Activated CD4-positive, CD25-positive, alpha-beta regulatory T cell treated with anti-CD3 and anti-CD28 coated beads, Interleukin-2, amount 50 U/mL, for 24 hours (primary cell): ENCODE measurements at places on chromosomes 13 and 19.

GRCh38 chr13:39530916-39531315, 72.1 kb downstream of the LHFPL6 start:
- no peak for ATAC-seq

GRCh38 chr19:40367577-40368434, 19.3 kb downstream of the PLD3 start:
- no peak for ATAC-seq

- ATAC-seq: no peak
Measured at GRCh38 chr13:79190932-79191331, 215.1 kb downstream of the RBM26 start.

DNA sequence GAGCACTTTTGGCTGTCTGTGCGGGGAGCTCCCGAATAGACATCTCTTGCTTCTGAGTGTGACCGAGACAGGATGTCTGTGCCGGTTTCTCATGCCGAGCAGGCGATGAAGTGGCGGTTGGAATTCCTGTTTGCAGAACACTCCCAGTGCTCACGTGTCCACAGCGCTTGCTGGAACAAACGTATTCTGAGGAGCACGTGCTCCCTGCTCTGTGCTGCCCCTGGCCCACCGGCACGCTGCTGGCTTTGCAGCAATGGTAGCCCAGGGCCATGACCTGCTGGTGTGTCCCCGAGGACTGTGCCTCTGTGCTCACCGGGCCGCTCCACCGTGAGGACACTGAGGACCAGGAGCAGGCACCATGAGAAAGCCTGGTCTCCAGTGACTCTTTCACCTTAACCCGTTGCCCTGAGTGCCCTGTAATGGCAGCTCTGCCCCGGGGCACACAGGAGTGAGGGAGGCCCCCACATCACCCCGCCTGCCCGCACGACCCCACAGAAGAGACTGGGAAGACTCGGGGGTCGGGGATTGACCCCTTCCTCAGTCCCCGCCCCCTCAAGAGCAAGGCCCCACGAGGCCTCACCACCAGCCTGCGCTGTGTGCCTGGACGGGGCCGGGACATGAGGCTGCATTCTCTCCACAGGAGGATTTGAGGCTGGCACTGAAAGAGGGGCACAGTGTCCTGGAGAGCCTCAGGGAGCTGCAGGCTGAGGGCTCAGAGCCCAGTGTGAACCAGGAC, 40.0 kb upstream of the F7 start:
- ATAC-seq: no peak

GRCh38 chr13:24500977-24501376, 11.6 kb downstream of the PARP4 start:
- ATAC-seq: peak; percentile 59

DNA sequence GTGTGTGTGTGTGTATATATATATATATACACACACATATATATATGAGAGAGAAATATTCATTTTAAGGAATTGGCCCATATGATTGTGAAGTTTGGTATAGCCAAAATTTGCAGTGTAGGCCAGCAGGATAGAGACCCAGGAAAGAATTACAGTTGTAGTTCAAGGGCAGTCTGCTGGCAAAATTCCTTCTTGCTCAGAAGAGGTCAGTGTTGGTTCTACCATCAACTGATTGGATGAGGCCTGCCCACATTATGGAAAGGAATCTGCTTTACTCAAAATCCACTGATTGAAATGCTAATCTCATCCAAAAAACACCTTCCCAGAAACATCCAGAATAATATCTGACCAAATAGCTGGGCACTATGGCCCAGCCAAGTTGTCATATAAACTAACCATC, 24.0 kb downstream of the RNF6 start:
- no peak for ATAC-seq

DNA sequence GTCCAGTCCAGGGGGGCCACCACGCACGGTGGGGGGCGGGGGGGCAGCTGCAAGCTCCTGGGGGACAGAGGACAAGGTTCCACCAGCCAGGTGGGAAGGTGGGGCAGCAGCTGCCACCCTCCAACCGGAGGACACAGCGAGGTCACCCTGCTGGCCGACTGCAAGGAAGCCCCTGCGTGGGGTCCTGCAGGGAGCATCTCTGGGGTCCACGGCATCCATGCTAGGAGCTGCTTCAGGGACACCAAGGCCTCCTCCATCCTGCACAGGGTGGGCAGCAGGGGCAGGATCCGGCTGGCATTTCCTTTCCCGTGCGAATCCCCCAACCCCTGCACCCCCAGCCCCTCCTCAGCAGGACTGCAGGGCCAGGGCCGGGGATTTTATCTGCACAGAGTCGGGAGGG, 8.3 kb upstream of the KLF16 start:
- ATAC-seq: no peak

DNA sequence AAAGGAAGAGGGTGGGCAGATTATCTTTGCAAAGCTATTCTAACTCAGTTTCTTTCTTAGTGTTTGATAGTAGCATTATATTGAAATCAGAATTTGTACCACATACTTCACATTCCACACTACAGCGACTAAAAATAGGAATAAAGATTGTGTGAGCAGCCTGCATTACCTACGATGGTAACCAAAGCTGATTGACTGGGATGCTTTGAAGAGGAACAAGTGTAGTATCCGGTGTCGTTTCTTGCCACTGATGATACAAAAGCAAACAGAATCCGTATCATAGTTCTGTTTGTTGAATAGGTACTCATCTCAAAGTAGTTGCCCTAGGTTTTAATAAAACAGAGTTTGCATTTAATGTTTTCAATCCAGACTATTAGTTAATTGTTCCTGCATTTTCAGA, 51.2 kb downstream of the FLT3 start:
- no peak for ATAC-seq

- peak; percentile 63 for ATAC-seq
Measured at GRCh38 chr19:45187421-45188100, 9.0 kb downstream of the BLOC1S3 start.

DNA sequence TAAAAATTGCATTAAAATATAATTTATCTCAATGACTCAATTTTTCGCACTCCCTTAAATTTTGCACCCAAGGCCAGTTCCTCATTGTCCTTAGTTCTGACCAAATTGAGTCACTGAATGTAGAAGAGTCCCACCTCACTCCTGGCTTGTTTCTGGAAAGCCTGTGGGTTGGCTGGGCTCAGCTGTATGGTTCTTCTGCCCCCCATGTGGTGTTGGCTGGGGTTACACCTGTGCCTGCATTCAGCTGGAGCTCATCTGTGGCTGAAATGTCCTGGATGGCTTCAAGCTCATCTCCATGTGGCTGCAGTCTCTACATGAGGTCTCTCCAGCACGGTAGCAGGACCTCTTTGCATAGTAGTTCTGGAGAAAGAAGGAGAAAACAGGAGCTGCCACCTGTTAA, 7.2 kb upstream of the IRGC start:
- no peak for ATAC-seq

- no peak for ATAC-seq
Measured at GRCh38 chr13:54999399-54999907, 1970.8 kb downstream of the OLFM4 start.

DNA sequence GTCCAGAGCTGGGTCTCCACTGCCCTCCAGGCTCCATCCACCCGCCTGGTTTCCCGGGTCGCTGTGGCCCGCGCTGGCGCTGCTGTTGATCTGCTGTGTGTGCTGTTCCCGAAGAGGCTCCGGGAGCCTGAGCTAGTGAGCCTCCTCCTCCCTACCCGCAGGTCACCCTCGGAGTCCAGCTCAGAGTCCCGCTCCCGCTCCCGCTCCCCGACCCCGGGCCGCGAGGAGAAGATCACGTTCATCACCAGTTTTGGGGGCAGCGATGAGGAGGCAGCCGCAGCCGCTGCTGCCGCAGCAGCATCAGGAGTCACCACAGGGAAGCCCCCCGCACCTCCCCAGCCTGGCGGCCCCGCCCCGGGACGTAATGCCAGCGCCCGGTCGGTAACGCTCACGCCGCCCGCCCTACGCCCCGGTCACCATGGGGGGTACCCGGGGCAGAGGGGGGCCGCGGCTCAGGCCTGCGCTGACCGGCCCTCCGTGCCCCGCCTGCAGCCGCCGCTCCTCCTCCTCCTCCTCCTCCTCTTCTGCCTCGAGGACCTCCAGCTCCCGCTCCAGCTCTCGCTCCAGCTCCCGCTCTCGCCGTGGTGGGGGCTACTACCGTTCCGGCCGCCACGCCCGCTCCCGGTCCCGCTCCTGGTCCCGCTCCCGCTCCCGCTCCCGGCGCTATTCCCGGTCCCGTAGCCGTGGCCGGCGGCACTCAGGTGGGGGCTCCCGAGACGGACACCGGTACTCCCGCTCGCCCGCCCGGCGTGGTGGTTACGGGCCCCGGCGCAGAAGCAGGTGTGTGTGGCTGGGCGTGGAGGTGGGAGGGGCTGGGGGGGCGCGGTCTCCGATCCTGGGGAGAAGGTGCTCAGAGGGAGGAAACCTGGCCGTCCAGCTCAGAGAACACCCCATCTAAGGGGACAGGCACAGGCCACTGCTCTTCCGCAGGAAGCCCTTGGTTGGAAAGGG, 12.2 kb downstream of the ZNF296 start:
- no peak for ATAC-seq

DNA sequence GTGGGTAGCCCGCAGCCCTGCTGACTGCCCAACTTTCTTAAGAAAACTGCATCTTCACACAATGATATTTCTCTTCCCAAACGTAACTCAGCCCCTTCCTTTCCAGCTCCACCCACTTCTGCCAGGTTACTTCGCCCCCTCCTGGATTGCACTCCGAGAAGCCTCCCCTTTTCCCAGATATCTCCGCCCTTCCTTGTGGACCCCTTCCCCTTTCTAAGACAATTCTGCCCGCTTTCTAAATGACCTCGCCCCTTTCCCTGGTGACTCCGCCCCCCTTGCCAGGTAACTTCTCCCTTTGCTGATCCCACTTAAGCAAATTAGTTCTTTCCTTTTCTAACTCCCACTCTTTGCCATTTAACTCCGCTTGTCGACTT, 2.6 kb downstream of the VSIG10L start:
- no peak for ATAC-seq

DNA sequence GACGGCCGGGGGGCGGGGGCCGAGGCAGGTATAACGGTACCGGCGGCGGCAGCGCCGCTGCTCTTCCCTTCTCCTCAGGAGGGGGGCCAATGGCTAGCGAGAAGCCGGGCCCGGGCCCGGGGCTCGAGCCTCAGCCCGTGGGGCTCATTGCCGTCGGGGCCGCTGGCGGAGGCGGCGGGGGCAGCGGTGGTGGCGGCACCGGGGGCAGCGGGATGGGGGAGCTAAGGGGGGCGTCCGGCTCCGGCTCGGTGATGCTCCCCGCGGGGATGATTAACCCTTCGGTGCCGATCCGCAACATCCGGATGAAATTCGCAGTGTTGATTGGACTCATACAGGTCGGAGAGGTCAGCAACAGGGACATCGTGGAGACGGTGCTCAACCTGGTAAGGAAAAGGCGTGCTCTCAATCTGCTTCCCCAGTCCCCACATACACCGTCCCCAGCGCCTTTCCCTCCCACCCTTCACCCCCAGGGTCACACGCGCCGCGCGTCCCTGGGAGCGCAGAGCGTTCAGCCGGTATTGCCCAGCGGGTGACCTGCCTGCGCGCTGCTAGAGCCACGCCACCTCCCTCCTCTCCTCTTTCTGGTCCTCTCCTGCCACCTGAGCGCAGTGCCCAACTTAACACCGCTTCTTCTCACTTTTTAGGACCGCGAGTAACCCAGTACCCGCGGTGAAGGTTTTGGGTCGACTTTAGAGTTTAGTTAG, 814 bp downstream of the NBEA start:
- no peak for ATAC-seq

- no peak for ATAC-seq
Measured at GRCh38 chr19:56109226-56109625, 11.9 kb downstream of the ZNF787 start.

GRCh38 chr13:36715841-36716240, 42.0 kb downstream of the SERTM1 start:
- ATAC-seq: no peak

- ATAC-seq: no peak
Measured at GRCh38 chr19:1313695-1314613, 28.3 kb downstream of the EFNA2 start.

DNA sequence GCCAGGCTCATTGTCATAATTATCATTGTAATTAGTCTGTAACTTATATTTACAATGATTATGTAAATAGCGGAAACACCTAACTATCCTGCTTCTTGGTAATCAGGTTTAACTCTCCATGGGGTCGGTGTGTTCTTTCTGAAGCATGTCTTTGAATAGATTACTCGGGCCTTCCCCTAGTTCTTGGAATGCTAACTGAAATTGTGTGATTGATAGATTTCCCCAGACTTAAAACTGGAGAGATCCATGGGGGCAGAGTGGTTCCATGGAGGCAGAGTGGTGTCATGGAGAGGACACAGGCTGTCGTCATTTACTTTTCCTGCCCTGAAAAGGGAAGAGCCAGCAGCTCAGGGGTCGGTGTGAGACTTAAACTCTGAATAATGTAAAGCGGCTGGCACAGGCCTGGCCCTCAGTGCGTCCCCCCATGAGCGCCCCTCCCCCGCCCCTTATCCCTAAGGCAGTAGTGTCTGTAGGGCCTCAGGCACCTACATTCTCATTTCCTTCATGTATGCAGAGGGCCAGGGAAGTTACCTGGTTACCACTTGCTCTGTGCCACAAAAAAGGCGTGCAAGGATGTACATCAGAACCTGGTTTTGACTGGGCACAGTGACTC, 225.1 kb downstream of the TM9SF2 start:
- ATAC-seq: no peak

DNA sequence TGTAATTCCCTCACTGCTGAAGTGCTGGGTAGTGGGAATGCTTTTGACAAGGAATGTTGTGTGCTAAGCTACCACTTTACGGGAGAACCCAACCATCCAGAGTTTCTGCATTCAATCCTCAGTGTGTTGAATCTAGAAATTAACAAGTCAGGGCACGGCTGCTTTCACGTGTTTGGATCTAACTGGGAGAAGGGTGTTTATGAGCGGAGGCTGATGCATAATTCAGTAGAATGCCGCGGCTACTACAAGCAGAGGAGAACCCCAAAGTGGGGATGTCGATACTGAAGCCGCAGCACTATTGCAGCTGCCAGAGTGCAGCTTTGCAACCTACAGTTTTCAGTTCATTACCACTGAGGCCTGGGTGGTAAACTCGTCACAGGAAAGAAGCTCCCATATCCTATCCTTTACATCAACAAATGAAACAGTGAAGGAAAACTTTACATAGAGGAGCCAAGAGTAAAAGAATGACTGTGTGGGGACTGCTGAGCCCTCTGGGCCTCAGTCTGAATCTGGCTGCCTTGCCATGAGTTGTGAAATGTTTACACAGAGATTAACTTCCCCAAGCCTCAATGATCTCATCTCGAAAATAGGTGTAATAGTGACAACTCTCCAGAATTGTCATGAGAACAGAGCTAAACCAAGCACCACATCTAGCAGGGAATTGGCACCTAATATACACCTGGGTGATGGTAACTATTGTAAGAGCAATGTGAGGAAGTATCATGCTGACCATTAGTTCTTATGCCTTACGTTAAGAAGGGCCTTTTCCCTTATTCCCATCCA, 531.7 kb downstream of the MYO16 start:
- no peak for ATAC-seq

GRCh38 chr13:105329359-105329758, 1206.1 kb downstream of the EFNB2 start:
- no peak for ATAC-seq

GRCh38 chr19:58351990-58352755, 1.1 kb downstream of the A1BG start:
- no peak for ATAC-seq

- ATAC-seq: no peak
Measured at GRCh38 chr19:41319500-41320184, 9.7 kb downstream of the CCDC97 start.

GRCh38 chr13:100128373-100128772, 39.5 kb downstream of the PCCA start:
- ATAC-seq: no peak

GRCh38 chr13:30464496-30465342, 1.0 kb downstream of the HMGB1 start:
- peak; percentile 33 for ATAC-seq
